BE2C (cell line): ENCODE measurements at places on chromosomes 1 and 21.

- no peak for DNase-seq
Measured at GRCh38 chr21:46215436-46216131, 13.0 kb downstream of the LSS start.

GRCh38 chr21:33974513-33975468, 59.2 kb upstream of the ATP5PO start:
- no peak for DNase-seq

- DNase-seq: no peak
Measured at GRCh38 chr1:160149716-160150115, 1.7 kb upstream of the ATP1A4 start.

GRCh38 chr21:34974162-34974981, 74.7 kb downstream of the RUNX1 start:
- DNase-seq: no peak

DNA sequence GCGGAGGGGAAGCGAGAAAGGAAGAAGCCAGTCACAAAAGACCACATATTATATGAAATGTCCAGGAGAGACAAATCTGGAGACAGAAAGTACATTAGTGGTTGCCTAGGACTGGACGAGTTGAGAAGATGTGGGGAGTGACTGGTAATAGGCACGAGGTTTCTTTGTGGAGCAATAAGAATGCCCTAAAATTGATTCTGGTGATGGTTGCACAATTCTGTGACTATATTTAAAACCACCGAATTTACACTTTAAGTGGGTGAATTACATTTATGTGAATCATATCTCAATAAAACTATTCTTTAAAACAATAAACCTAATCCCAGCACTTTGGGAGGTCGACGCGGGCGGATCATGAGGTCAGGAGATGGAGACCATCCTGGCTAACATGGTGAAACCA, 63.1 kb downstream of the ZNF281 start:
- DNase-seq: no peak

GRCh38 chr1:62175568-62176179, 19.0 kb upstream of the L1TD1 start:
- DNase-seq: peak; percentile 24

GRCh38 chr1:157691285-157691920, 9.2 kb downstream of the FCRL3 start:
- DNase-seq: no peak

DNA sequence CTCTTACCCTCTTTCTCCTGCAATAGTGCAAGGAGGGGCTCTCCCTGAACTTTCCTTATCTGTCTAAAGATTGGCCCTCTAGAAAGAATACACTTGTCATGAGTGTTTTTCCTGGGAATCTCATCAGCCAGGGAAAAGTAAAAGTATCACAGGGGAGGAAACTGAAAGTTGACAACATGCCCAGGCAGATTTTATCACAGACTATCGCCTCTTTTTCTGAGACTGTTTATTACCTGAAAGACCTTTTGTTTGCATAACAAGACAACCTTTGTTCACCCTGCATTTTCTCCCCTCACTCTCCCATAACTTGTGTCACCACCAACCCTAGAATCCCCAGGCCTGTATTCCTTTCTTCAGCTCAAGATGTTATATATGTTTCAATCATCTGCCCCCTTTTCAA, 794.7 kb upstream of the ADAMTS5 start:
- DNase-seq: no peak

DNA sequence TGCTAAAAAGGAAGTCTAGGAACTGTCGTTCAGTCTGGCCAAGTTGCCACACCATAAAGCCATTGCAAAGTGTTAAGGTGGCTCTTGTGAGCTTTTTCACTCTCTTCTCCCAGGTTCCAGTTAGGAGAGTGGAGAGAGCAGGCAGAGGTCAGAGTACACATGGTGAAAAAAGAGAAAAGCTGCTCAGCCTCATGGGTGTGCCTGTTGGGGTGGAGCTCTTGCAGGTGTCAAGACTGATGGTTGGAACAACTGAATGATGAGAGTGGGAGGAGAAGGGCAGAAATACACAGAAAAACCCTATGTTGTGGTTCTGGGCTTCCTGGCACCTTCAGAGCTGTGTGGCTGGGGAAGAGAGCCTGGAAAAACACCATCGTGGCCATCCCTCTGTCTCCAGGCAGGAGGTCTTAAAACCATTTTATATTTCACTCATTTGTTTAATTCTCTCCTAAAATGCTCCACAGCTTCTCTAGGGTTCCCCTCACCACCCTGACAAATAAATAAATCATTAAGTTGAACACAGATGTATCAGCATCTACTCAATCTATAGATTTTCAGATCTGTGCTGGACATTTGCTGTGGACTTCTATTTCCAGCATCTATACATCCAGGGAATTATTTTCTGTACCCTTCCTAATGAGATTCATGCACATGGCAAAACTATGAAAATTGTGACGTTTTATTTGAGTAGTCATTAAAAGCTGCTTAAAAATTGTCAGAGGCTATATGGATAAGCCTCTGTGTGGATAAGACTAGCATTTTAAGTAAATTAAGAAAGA, 17.5 kb downstream of the UBASH3A start:
- DNase-seq: no peak

DNA sequence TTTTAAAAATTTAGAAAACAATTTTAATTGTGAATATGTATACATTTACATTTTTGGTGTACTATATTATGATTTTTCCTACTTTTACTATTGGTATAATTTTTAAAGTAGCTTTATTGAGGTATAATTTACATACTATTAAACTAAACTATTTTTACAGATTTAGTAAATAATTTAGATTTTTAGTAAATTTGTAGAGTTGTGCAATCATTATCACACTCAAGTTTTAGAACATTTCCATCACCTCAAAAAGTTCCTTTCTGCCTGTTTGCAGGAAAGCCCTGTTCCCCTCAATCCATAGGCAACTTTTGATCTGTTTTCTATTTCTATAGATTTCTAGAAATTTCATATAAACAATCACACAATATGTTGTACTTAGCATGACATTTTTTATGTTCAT, 8.2 kb downstream of the PHTF1 start:
- no peak for DNase-seq

- no peak for DNase-seq
Measured at GRCh38 chr1:115166531-115167091, 77.3 kb upstream of the TSPAN2 start.

GRCh38 chr1:247746391-247746935, 1.5 kb downstream of the OR14A2 start:
- DNase-seq: no peak

GRCh38 chr1:2526824-2527555, 594 bp upstream of the PANK4 start:
- DNase-seq: peak; percentile 62

- no peak for DNase-seq
Measured at GRCh38 chr1:232009741-232010140, 383.2 kb downstream of the DISC1 start.

- no peak for DNase-seq
Measured at GRCh38 chr1:221118176-221118937, 239.1 kb downstream of the HLX start.

- DNase-seq: no peak
Measured at GRCh38 chr1:20138346-20138745, 777 bp upstream of the PLA2G2F start.

GRCh38 chr1:228404107-228404720, 2.4 kb downstream of the TRIM11 start:
- no peak for DNase-seq

- no peak for DNase-seq
Measured at GRCh38 chr1:99539131-99539530, 106.8 kb upstream of the PALMD start.

DNA sequence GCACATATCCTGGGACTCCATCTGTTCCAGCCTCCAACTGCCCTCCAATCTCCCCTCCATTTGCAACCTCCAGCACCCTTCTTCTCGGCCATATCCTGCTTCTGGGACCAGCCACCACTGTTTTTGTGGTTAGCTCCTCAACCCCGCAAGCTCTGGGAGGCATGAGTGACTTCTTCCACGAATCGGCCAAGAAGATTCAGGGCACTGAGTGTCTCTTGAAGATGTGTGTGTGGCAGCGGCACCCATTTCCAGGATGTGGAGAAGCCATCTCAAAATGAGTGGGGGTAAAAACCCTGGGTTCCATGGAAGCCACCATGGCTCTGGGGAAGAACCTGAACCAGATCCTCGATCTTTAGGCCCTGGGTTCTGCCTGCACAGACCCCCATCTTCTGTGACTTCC, 194.6 kb downstream of the SLC45A1 start:
- no peak for DNase-seq

- DNase-seq: no peak
Measured at GRCh38 chr21:35768187-35768586, 292.1 kb downstream of the SETD4 start.

DNA sequence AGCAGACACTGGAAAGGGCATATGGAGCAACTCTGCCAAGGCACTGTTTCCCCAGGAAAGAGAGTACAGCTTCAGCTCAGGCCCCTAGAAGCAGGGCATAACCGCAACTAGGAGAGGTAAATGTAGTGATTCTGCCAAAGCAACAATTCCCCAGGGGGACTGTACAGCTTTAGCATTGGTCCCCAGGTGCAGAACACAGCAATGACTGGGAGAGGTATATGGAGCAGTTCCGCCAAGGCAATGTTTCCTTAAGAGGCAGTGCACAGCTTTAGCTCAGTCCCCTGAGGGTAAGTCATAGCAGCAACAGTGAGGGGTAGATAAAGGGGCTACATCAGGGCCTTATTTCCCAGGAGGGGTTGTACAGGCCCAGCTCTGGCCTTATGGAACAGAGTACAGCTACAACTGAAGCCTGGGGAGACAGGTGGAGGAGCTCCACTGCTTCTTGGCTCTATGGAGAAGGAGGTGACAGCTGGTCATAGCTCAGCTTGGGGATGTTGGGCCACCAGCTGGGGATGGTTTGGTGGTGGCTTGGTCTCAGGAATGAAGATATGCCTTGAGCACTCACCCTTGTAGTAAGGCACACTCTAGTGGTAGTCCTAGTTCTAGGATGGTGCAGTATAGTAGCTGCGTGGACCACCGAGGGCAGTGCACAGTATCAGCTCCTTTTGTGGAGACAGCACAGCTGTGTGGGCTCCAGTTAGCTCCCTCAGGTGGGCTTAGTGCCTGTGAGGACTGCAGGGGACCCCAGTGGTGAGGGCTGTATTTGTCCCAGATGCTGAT, 582.7 kb downstream of the PTPRC start:
- DNase-seq: no peak

- DNase-seq: no peak
Measured at GRCh38 chr1:162197615-162198421, 128.3 kb downstream of the NOS1AP start.

GRCh38 chr1:27360159-27361043, 6.4 kb downstream of the MAP3K6 start:
- no peak for DNase-seq

GRCh38 chr1:88773540-88774150, 89.6 kb downstream of the PKN2 start:
- DNase-seq: no peak

GRCh38 chr1:180112984-180113647, 41.6 kb upstream of the QSOX1 start:
- no peak for DNase-seq

DNA sequence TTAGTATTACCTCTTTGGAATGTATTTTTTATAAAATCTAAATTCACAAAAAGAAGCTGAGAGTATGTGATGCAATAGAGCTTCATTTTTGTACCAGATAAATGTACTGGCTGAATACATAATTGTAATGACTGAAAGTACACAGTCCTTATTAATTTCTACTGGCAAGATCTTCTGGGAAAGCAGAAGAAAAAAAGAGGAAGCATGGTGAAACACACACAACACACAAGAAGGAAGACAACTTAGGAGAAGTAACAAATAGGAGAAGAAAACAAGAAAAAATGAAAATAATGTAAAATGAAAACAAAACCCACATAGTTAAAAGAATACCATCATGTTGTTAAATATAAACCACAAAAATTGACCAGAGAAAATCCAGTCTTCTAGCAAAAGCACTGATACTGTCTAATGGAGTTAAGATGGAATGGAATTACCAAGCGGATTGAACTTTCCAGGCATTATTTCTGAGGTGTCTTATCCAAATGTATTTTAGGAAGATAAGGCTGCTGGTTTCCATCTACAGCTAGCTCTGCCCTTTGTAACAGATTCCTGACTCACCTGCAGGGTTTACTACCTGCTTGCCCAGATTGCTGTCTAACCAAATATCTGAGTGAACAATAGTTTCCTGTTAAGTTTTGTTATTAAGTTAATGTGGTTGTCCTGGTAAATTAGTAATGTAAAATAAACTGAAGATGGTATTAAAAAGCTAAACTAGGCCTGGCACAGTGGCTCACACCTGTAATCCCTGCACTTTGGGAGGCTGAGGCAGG, 4.5 kb upstream of the COP1 start:
- DNase-seq: no peak

- DNase-seq: no peak
Measured at GRCh38 chr1:200965111-200965805, 58.3 kb downstream of the KIF21B start.

GRCh38 chr1:214683621-214684020, 80.6 kb downstream of the CENPF start:
- no peak for DNase-seq

DNA sequence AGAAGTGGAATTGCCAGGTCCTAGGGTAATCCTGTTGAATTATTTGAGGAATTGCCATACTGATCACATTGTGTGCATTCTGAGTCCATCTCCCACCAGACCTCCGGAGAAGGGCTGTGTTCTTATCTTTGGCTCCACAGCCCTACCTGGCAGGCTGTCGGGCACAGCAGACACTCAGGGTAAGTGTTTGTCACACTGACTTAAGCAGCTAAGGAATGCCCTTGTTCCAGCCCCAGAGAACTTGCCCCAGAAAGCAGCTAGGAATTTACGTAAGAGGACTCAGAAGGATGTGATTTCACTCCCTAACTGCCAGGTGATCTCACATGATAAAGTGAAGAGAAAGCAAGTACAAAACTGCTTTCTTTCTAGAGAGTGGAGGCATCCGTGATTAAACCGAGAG, 21.0 kb downstream of the VASH2 start:
- DNase-seq: no peak

- no peak for DNase-seq
Measured at GRCh38 chr1:39214714-39214997, 10.2 kb downstream of the MACF1 start.

GRCh38 chr1:160767395-160768294, 28.3 kb upstream of the LY9 start:
- DNase-seq: no peak

DNA sequence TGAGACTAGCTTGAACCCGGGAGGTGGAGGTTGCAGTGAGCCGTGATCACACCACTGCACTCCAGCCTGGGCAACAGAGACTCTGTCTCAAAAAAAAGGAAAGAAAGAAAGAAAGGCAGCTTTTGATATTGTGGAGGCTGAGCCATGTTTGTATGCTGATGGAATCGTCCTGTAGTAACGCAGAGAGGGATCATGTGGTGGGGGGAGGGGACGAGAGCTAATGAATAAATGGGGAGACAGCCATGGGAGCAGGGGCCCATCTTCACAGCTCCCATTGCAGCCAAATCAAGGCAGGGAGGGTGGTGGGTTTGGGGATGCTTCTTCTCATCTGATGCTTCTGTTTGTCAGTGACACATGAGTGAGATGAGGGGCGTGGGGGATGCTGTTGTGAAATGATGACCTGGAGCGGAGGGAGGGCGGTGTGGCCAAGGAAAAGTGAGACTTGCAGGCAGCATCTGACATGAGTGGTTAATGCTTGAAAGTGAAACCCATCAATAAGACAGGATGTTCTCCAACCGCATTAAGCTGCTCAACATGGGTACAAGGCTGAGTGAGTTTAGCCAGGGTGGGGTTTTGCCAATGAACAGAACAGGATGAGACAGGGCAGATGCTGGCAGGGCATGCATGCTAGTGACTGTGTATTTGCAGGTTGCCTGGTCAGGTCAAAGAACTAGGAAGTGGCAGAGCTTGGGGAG, 16.7 kb downstream of the SPATA21 start:
- DNase-seq: no peak

GRCh38 chr1:87393445-87394085, 64.9 kb downstream of the LMO4 start:
- no peak for DNase-seq
